ENCODE measurements at places on chromosomes 3 and 15. TPM values are rescaled to one million over a fixed set of nuclear protein-coding genes. Genes with fewer than 3 reads are reported as not detected.
A peak's percentile ranks its signal among the peaks of the same experiment; 100 is the strongest.

GRCh38 chr15:32857732-32858131 lies 139.9 kb downstream of the GREM1 start:
- DNase-seq, result no peak

DNA sequence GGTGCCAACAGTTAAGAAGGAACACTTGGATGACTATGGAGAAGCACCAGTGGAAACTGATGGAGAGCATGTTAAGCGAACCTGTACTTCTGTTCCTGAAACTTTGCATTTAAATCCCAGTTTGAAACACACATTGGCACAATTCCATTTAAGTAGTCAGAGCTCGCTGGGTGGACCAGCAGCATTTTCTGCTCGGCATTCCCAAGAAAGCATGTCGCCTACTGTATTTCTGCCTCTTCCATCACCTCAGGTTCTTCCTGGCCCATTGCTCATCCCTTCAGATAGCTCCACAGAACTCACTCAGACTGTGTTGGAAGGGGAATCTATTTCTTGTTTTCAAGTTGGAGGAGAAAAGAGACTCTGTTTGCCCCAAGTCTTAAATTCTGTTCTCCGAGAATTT lies 3.0 kb downstream of the SKIL start:
- no peak for DNase-seq

DNA sequence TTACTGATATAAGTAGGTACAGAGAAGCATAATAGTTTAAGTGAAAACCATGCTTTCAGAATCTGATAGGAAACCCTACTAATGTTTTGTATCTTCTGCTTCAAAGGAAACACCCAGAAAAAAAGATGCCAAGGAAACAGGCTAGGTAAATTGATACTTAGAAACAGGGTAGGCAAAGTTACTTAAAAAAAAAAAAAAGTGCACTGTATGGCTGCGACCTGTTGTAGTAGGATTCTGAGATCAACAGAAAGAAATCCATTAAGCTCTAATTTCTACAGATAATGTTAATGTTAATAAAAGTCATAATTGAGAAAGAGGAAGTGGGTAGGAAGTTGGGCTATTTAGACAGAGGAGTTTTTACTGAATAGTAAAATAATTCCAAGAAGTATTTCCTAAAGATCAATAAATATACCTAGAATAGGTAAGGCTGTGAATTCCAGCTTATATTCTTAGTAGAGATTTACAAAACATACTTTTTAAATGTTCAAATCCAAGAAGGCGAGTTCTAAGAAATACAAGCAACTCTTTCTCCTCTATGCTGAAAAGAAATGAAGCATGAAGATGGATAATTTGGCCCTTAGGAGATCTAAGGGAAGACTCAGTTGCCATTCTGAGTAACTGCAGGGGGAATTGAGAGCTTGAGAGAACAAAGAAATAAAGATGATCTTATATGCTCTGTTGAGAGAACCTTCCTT lies 24.1 kb upstream of the STT3B start:
- no peak for DNase-seq

- no peak for DNase-seq
Measured at GRCh38 chr3:101996832-101997231, 147.5 kb downstream of the NFKBIZ start.

DNA sequence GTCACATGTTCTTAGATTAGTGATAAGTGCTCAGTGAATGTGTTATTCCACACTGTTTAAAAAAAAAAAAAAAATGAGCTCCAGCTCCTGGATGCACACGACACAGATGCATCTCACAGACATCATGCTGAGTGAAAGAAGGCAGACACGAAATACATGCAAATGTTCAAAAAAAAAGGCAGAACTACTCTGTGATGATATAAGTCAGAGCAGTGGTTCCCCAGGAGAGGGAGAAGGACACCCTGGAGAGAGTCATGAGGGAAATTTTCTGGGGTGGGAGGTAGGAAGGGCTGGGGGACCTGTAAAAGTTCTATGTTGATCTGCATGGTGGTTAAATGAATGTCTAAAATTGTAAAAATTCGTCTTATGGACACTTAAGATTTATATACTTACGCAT lies 4.3 kb downstream of the CSRNP1 start:
- no peak for DNase-seq

GRCh38 chr15:82572986-82573385 lies 32.7 kb upstream of the RPS17 start:
- no peak for DNase-seq

GRCh38 chr3:127784283-127784682 lies 38.0 kb downstream of the MGLL start:
- no peak for DNase-seq

DNA sequence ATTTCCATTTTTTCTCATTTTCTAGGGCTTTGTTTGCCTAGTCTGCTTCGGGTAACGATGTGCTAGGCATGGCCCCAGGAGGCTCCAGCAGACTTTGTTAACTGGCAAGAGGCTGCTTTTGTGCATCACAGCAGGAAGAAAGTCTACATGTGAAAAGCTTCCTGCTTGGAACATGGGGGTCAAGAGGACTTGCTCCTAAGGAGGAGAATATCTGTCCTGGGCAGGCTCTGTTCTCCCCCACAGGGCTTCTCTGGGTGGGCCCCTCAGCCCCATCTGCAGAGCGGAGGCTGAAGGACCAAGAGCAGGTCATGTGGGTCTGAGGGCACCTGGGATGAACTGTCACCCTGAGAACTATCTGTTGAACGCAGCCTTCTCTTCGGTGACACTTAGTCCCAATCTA lies 94.7 kb downstream of the CCNL1 start:
- no peak for DNase-seq

DNA sequence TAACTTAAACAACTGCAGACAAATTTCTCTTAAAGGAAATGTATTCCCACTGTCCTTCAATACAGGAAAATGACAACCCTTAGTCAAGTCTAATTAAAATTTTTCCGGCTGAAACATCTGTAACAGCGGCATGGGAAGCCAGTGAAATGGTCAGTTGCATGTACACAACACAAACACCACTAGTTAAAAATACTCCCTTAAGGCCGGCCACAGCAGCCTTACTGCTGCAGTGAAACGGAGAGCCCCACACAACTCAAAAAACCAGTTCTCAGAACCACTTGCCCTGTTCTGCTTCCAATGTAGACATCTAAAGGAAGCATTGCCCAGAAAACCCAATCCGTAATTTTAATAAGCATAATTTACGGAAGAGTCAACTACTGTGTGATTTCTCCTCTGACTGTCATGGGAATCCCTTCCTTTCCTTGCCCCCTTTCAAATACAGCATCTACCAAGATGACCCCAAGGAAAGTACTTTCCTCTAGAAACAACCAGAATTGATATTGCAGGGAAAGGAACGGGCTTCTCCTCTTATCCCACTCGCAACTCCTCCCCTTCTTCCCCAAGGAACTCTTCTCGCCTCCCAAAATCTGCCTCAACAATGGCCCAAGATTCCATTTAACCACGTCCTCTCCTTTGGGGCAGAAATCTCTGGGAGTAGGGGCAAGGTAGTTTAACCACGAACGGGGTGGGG lies 1.6 kb downstream of the FBN1 start:
- DNase-seq, result no peak

DNA sequence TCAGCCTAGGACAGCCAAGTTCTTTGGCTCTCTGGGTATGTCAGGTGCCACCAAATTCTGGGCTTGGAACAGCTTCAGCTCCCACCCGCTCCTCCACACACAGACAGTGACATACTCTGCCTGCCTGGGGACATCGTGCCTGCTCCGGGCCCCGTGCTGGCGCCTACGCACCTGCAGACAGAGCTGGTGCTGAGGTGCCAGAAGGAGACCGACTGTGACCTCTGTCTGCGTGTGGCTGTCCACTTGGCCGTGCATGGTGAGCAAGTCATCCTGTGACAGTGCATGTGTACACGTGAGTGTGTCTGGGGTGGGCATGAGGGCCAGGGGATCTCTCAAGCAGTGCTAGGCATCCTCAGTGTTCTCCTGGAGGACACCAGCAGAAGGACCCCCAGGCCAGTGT lies 922 bp downstream of the IL17RC start:
- no peak for DNase-seq

DNA sequence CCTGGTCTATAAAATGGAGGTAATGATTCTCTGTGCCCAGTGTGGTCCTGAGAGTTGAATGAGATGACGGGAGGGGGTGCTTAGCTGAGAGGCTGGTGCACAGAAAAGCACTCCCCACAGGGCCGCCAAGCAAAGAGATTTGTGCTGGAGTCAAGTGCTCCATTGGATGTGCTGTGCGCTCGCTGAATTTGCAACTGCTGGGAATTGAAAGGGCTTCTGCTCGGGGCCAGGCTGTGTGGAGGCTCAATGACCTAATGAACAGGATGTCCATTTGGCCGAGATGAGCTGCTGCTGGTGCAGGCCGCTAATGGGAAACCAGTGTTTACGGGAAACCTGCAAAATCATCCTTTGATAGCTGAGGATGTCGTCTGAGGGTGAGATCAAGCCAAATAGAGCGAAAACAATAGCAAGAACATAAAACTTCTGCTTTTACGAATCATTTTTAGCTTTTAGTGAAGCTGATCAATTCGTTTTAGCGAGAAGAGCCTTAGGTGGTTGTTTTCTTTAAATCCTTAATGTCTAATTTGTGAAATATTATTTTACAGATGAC lies 211.7 kb downstream of the GABRG3 start:
- DNase-seq, result no peak

- no peak for DNase-seq
Measured at GRCh38 chr3:48038971-48039481, 22.8 kb upstream of the MAP4 start.

DNA sequence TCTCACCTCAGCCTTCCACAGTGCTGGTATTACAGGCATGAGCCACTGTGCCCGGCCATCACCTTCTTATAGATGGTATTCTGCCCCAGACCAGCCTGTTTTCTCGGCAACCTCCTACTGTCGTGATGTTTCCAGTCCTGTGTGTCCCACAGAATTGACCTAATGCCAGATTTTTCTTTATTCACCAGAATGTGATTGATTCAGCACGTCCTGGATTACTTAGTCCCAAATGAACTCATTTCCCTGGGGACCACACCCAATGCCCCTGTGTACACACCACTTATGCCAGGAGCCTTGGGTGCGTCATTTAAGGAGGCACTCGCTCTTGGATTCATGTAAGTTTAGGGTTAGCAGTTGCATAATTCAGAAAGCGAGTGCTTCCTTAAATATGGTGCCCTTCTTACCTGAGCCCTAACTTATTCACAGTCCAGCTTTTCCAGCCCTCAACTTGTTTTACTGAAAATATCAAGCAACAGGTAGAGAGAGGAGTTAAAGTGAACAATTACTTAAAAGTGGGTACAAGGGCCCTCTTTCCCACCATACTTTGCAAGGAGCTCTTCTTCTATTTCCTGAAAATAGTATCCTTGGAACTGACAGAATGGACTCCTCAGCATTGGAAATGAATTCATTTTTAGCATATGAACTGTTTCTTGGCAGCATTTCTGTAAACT lies 64.6 kb upstream of the UBE2E1 start:
- no peak for DNase-seq

GRCh38 chr15:23877502-23878412 lies 190.7 kb upstream of the NDN start:
- DNase-seq, result peak; percentile 56

DNA sequence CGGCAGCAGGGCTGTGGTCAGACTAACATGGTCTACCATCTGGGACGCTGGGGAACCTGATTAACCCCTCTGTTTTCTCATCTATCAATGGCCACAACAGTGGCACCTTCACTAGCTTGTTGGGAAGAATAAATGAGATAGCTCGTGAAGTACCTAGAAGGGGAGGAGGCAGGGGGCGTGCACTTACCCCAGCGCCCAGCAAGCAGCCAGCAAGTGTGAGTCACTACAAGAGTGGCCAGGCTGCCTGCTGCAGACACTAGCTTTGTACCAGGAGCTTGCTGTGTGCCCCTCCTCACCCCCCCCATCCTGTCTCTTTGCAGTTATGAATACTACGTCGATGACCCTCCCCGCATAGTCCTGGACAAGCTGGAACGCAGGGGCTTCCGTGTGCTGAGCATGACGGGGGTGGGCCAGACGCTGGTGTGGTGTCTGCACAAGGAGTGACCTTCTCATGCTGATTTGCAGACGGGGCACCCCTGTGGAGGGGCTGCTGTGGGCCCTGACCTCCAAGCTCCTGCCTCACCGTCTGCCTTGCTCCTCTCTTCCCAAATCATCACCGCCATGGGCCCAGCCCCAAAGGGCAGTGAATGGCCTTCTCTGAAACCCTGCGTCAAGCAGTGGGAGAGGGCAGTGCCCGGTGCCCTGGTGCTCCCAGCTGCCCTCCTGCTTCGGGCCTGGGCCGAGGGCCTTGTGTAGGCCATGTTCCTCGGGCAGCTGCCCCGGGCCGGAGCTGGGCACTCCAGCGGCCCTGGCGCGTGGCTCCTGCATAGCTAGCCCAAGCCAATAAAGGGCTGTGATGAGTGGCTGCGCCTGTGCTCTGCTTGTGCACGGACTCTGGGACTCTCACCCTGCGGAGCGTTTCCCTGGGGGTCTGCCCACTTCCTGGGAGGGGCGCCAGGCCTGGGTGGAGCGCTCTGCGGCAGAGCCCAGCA lies 2.6 kb upstream of the C15orf62 start:
- DNase-seq, result peak; percentile 35

DNA sequence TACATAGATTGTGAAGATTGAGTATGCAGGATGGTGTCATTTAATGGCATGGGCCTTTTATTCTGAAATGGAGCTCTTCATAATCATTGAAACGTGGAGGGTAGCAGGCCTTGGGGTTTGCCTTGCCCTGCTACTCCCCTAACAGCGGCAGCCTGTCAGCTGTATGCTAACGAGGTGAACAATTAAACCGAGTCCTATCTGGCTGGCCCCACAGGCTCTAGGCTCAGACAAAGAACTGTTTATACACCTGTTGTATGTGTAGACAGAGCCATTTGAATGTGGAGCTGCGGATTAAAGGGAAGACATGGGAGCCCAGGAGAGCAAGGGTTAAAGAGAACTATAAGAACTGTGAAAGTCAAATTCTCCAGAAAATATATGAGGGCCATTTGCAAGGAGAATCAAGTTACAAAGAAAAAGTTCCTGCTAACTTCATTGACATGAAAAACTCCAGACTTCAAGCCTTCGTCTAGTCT lies 116.7 kb upstream of the CGNL1 start:
- no peak for DNase-seq

DNA sequence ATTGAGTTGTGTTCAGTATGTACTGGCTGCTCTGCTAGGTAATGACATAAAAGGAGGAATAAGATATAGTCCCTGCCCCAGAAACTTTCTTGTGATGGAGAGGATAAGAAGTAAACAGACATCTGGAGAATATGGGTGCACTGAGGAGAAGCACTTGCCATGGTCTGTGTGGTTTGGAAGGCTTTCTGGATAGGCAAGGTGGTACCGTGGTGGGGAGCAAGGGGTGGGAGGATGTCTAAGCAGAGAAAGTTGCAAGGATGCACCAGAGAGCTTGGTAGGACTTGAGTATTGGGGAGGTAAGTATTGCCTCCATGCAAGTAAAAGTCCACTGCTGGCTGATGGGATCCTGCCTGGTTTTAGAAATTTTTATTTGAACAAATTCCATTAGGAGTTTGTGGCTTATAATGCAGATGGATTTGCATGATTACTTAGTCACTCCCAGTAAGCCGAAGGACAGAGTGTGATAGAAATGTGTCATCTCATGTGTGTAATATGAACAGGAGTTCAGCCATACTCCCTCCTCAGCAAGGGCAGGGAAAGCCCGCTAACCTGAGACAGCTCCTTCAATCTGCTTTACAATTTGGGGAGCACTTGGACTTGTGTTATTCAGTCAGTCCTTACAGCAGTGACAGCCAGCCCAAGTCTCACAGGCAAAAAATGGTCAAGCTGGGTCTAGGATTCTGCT lies 53.6 kb downstream of the CLSTN2 start:
- DNase-seq, result no peak

The SCN10A gene
- total RNA-seq, result not detected

The UBE2E1 gene
- total RNA-seq, result 79.0 TPM

The RTP1 gene
- not detected for total RNA-seq

The HRH1 gene
- 0.59 TPM for total RNA-seq

The GTF2E1 gene
- total RNA-seq, result 25.2 TPM

The SERINC4 gene
- 0.09 TPM for total RNA-seq

The RTP4 gene
- 3.4 TPM for total RNA-seq

The ZNF662 gene
- 2.1 TPM for total RNA-seq

The CPA3 gene
- not detected for total RNA-seq

The PLA2G4E gene
- not detected for total RNA-seq

The ZNF860 gene
- total RNA-seq, result not detected
